SK-N-SH treated with all-trans-retinoic acid at 6 μM for 48 hours (cell line): ENCODE measurements at places on chromosomes 3 and 15.

- ATAC-seq = no peak
Measured at GRCh38 chr3:118180853-118181252, 853.8 kb downstream of the IGSF11 start.

- ATAC-seq = peak; percentile 40; the same call in 2 of the 3 replicates
Measured at GRCh38 chr15:48751595-48751994, 59.3 kb downstream of the CEP152 start.

GRCh38 chr15:68888419-68888818, 41.9 kb upstream of the SPESP1 start:
- no peak for ATAC-seq

- no peak for ATAC-seq
Measured at GRCh38 chr3:20564966-20565365, 379.0 kb upstream of the SGO1 start.

DNA sequence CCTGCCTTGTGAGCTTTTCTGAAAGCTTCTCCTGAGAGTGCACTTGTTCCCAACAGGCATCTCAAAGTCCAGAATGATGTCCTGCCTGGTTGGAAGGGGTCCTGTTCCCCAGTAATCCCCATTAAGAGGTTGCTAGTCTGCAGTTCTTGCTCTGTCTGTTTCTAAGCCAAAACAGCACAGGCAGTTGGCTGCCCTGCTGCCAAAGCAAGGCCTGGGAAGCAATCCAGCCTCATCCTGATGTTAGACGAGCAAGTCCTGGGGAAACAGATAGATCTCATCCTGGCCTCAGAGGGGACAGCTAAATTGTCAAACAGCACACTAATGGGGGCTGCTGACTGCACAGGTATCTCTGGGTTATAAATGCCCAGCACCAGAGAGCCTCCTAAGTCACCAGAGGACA, 198.0 kb downstream of the EPHB1 start:
- ATAC-seq = no peak

DNA sequence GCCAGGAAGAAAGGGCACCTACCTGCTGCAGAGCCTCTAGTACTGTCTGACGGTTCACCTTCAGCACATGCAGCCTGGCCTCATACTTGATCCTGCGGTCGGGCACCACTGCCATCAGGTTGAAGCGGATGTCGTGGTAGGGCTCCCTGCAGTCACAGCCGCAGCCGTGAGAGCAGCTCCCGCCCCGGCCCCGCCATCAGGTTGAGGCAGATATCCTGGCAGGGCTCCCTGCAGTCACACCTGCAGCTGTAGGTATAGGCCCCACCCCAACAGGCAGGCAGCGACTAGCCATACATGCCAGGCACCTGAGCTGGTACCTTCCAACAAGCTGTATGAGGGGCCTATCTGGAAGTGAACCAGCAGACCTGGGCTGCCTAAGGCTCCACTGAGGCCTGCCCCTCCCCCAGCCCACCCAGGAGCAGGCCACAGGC, 38.7 kb downstream of the SEMA3G start:
- ATAC-seq = no peak

- ATAC-seq = no peak
Measured at GRCh38 chr3:128100161-128100560, 23.5 kb downstream of the RUVBL1 start.

- peak; percentile 91 for ATAC-seq
Measured at GRCh38 chr3:133377396-133377795, 22.5 kb upstream of the BFSP2 start.

GRCh38 chr3:47761046-47761445, 20.6 kb downstream of the SMARCC1 start:
- ATAC-seq = no peak

DNA sequence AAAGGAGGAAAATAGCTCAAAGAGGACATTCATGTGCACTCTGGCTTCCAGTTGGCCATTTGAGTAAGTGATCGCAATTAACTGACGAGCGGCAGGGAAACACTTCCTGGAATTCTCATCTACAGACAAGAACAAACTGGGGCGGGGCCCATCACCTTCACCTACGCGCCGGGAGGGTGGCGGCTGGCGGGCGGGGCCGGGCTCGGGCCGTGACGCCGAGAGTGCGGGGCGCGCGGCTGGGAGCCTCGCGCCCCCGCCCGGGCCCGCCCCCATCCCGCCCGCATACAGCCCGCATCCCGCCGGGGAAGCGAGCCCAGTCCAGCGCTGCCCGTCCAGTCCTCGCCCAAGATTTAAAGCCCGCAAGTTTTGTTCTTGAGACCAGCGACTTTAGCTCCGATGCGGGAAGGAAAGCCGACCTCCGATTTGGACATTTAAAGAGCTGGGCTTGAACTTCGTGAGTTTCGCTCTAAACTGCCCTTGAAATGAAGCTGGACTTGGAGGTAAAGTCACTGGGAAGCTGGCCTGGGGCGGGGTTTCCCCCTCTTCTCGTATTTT, at the start of gene B3GNT5:
B3GNT5 (plus strand) TSS at position 281 of the 555 bp plus-strand sequence. CDS start 16,546 bp downstream, outside the sequence.
- peak; percentile 34 for ATAC-seq
